ENCODE measurements at places on chromosomes 12 and 14. TPM values are rescaled to one million over a fixed set of nuclear protein-coding genes. Genes with fewer than 3 reads are reported as not detected.

- DNase-seq, result no peak
Measured at GRCh38 chr14:85087201-85087600, 442.7 kb upstream of the FLRT2 start.

- DNase-seq, result peak; percentile 56
Measured at GRCh38 chr14:24411443-24412389, 12.9 kb downstream of the NYNRIN start.

- no peak for DNase-seq
Measured at GRCh38 chr14:25607192-25607591, 557.2 kb upstream of the STXBP6 start.

- no peak for DNase-seq
Measured at GRCh38 chr14:34247605-34248004, 214.4 kb downstream of the SPTSSA start.

GRCh38 chr14:74531467-74531866, 37.9 kb downstream of the ISCA2 start:
- peak; percentile 72 for DNase-seq

DNA sequence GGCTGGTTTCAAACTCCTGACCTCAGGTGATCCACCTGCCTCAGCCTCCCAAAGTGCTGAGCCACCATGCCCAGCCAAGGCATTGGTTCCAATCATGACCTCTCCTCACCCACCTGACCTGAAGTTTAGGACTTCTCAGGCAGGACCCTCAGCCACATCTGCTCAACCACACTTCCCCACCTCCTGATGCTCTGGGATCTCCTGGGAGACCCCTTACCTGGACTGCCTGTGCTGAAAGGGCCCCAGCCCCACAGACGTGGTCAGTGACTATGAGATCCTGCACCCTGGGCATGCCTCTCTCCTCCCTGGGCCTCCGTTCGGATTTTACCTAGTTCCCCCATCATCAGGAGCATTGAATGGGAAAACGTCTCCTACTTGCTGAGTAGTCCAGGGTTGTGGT, 18.0 kb downstream of the GSC start:
- DNase-seq, result no peak

DNA sequence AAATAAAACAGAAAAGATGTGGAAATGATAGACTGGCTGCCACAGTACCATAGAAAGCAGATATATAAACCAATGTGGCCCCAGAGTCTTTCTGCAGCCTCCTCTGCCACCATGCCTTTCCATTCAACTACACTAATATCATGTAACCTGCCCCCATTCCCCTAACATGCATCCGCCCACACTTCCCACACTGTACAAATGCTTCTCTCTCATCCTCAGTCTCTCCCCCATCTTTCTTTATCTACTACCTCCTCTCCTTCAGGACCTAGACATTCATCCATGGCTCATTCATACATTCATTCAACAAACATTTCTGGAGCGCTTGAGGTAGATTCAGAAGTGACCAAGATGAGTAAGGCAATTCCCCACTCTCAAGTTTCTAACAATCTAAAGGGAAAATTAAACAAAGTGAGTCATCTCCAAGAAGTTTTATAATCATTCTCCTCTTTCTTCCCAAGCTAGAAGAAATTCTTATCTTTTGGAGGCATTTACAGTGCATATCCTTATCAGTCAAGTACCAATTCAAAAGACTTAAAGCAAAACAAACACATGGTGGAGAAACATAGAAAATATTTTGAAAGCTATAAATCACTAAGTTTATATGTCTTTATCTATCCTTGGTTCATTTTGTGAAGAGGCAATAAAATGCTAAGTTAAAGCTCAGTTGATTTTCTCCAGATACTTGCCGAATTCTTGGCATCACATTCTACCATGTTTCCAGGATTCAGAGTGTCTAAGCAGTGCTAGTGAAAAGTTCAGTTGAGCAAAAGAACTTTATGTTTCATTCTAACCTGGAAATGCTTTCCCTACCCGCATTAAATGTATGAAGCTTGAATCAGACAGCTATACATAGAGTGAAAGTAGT, 70.5 kb upstream of the FRMD6 start:
- no peak for DNase-seq

DNA sequence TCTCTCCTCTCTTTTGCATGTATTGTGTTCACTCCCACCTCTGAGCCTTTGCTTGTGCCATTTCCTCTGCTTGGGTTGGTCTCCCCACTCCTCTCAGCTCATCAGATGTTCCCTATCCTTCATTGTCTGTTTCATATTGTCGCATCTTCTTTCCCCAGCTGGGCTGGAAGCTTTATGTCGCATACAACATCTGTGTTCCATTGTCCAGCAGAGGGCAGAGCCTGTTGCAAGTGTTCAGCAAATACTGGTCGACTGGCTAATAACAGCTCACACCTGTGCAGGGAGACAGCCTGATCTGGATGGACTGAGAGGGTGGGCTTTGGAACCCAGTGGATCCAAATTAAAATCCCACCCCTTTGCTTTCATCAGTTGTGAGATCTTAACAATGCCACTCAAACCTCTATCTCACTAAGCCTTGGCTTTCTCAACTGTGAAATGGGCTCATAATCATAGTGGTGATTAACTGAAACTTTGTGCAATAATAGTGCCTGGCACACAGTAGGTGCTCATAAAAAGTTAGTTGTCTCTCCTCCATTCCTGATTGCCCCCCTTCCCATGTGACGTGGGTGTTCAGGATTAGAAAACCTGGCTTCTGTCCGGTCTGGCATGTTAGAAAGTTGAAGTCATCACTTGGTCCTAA, 75.8 kb downstream of the RIN3 start:
- DNase-seq, result no peak

ADAM21 gene
- total RNA-seq, result not detected

OR4K17 gene
- not detected for total RNA-seq

EEF1AKMT3 gene
- total RNA-seq, result 3.1 TPM

DEPDC4 gene
- total RNA-seq, result 4.8 TPM

KRT6A gene
- not detected for total RNA-seq

TSPAN19 gene
- total RNA-seq, result not detected

ATP2A2 gene
- 271 TPM for total RNA-seq

PRH1 gene
- total RNA-seq, result 4.3 TPM
